ENCODE measurements at places on chromosomes 2 and 18.

DNA sequence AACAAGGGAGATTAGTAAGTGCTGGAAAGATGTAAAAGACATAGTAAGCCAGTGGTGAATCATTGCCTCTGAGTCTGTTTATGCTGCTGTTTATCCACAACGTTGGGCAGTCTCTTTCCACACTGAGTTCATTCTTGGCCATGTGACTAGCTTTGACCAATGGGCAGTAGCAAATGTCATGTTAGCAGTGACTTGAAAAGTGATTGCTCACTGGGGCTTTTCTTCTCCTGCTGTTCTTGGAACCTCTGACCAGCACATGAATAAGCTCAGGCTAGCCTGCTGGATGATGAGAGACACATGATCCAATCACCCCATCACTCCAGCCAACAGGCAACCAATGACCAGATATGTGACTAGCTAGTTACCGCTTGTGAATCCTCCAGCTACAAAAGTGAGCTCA lies 360.4 kb downstream of the SLC4A3 start:
- no peak for DNase-seq

DNA sequence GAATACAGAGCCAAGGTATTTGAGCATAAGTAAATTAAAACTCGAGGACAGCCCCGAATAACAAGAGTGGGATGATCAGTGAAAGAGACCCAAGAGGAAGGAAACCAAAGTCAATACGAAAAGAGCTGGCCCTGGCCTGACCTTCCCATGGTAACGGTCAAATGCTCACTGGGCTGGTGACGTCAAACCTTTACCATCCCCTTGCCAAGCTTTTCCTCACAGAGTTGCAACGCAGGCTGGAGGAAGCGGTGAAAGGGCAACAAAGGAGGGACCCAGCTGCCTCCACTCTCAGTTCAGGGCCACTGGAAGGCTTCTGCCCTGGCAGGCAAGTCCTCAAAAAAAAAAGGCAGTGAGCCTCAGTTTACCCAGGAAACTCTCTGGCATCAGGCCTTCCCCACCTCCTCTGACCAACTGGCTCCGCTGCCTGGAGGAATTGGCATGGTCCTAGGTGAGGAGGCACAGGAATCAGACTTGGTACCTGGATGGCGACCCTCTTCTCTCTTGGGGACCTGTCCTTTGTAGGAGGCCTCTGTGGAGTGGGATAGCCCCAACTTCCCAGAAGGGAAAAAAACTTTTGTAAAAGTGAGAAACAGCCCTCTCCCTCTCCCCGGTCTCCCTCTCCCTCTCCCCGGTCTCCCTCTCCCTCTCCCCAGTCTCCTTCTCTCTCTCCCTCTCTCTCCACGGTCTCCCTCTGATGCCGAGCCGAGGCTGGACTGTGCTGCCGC lies 212.4 kb downstream of the ANAPC1 start:
- DNase-seq: no peak

DNA sequence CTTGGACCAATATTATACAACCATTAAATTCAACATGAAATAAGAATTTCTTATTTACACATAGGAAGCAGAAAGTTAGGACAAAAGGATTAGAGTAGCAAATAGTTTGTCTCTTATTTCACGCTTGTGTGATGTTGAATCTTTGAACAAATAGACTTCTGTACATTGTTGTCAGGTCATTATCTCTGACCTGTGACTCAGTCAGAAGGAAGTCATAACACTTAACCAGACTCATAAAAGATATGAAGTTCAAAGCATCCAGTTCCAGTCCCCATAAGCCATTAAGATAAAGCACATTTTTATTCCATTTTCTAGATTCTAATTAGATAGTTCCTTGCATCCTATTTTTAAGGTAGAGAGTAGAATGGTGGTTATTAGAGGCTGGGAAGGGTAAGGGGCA lies 130.8 kb downstream of the UPP2 start:
- no peak for DNase-seq

- no peak for DNase-seq
Measured at GRCh38 chr2:12251121-12251520, 465.6 kb upstream of the TRIB2 start.

- DNase-seq: no peak
Measured at GRCh38 chr2:192195548-192196418, 1.1 kb upstream of the TMEFF2 start.

DNA sequence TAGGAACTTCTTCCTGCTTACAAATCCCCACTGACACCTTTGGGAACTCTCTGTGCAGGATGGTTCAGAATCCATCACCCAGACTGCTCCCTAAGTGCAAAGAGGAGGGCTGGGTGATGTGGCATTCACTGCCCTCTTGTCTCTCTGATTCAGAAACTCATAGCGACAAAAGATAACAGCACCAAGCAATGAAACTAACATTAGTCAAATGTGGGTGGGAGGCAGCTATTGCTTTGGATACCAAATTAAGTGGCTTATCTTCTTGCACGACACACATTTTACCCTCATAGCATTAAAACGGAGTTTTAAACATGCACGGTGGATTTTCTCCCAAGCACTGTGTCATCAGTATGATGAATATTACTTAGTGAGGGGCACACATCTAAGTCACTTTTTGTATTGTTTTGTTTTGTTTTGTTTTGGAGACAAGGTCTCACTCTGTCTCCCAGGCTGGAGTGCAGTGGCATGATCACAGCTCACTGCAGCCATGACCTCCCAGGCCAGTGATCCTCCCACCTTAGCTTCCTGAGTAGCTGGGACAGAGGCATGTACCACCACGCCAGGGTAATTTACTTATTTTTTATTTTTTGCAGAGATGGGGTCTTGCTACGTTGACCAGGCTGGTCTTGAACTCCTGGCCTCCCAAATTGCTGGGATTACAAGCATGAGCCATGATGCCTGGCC lies 40.9 kb upstream of the NEB start:
- no peak for DNase-seq

DNA sequence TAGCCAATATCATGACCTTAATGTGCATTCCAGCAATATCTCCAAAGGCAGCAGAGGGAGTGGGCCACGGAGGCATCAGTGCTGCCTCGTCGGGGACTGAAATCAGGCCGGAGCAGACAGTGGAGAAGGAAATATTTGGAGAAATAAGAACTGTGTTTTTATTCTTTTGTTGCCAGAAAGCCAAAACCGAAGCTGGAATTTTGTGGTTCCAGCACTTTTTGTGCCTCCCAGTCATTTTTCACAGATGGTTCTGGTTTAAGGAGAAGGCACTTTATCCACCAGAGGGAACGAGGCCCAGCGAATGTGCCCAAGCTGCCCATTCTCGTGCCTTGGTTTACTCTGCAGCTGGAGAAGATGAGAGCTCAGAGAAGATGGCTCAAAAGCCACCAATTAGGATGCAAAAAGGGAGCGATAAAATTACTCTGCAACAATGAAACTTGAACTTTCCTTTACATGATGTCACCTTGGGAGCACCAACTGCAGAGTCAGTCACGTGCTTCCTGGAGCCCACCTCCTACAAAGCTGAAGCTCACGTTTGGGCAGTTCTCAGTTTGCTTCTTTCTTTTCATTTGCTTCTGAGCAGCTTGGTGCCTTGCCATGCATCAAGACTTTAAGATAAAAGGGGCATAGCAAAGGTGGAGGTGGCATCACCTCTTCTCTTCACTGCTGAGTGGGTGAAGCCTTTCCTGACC lies 288.7 kb downstream of the LPIN1 start:
- no peak for DNase-seq

DNA sequence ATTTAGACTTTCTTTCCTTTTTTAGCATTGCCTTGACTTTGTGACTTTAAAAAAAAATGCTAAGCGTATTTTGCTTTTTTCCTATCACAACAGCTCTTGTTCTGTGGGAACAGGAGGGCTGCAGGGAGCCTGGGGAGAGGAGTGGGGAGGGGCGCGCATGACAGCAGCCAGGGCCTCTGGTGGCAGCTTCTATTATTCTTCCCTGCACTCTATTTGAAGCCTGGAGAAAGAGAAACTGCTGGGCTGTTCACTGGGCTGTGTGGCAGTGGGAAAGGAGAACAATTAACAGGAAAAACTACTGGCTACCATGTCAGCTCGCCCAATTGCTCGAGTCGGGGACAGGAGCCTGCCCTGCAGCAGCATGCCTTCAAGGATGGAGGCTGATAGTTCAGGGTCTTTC lies 119.0 kb upstream of the ZBTB14 start:
- DNase-seq: no peak

DNA sequence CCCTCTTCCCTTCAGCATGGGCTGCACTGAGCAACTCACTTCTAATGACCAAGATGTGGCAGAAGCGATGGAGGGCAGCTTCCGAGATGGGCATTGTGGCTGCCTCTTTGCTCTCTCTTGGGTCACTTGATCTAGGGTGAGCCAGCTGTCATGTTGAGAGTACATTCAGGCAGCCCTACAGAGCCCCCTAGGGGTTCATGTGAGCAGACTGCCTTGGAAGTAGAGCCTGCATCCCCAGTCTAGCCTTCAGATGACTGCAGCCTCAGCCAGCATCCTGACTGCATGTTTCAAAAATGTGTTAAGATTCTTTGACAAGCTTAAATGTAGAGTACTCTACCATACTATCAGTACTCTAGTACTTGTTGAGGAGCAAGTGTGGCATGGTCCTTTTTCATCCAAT lies 143.9 kb downstream of the NCK2 start:
- no peak for DNase-seq

Data from NCI-H2029 (cell line).